Fibroblast of skin of scalp (primary cell): ENCODE measurements at places on chromosomes 1 and 21.

- DNase-seq = no peak
Observed at GRCh38 chr1:6249739-6250689, 6.0 kb downstream of the HES3 start.

DNA sequence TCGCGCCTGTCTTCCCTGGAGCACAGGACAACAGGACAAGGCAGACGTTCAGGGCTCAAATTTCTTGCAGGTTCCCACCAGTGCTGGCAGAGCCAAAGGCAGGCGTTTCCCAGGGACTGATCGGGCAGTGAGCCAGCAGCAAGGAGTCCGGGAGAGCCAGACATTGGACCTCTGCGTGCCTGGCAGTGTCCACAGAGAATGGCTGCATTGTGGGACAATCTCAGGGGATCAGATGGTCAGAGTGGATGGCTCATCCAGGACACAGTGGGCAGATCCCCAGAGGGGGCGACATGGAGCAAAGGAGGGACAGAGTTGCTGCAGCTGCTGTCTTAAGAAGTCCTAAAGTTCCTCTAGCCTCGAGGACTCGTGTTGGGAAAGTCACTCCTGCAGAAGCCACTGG, 4.6 kb downstream of the TMEM63A start:
- DNase-seq = peak; percentile 54

DNA sequence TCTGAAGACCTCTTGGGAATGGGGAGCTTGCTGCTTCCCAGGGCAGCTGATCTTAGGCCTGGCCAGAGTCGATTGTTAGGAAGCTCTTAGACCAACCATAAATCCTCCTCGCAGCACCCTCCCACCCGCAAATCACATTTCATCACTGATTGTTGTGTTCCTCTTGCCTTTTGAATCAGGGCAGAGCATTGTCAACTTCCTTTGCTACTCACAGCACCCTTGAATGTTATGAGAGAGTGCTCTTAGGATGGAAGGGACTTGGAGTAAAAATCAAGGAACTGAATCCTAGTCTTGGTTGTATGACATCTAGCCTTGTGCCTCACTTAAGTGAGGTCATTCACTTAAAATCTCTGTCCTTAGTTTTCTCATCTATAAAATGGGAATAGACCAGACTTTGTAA, 3.0 kb downstream of the VASH2 start:
- DNase-seq = no peak

- peak; percentile 29 for DNase-seq
Observed at GRCh38 chr1:101371259-101371658, 134.4 kb downstream of the S1PR1 start.
